ENCODE measurements at places on chromosomes 13 and 19.

GRCh38 chr13:74115133-74115532, 19.1 kb downstream of the KLF12 start:
- DNase-seq: no peak

DNA sequence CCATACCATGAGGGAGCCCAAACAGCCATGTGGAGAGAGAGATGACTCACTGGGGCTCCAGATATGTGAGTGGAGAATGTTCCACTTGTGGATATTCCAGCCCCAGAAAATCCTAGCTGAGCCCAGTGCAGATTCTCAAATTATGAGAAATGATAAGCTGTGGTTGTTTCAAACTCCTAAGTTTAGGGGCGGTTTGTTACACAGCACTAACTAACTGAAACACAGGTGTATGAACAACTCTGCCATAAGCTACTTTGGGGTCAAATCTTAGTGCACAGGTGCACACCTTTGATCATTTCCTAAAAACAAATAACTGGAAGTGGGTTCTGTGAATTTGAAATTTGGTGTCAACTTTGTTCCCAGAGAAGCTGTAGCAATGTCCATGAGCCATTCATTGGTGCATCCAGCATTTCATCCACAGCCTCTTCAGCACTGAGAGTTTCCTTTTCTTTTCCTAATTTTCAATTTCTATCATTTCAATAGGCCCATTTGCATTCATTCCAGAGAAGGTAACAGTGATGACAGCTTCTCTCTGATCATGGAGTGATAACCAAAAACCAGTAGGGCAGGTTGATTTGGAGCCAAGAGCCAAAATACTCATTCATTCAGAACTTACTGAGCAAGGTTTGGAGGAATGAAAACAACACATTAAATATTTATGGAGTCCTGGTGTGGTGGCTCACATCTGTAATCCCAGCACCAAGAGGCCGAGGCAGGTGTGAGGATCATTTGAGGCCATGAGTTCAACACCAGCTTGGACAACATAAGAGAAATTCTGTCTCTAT, 8.8 kb upstream of the CLPP start:
- DNase-seq: no peak

- DNase-seq: no peak
Measured at GRCh38 chr13:74695021-74695800, 561.0 kb upstream of the KLF12 start.

GRCh38 chr13:52842441-52842840, 6.0 kb downstream of the PCDH8 start:
- no peak for DNase-seq

GRCh38 chr13:58048670-58049069, 417.1 kb downstream of the PCDH17 start:
- no peak for DNase-seq

- DNase-seq: no peak
Measured at GRCh38 chr13:97282705-97283104, 60.6 kb downstream of the MBNL2 start.

GRCh38 chr19:4367336-4367723, 24.0 kb downstream of the MPND start:
- no peak for DNase-seq

DNA sequence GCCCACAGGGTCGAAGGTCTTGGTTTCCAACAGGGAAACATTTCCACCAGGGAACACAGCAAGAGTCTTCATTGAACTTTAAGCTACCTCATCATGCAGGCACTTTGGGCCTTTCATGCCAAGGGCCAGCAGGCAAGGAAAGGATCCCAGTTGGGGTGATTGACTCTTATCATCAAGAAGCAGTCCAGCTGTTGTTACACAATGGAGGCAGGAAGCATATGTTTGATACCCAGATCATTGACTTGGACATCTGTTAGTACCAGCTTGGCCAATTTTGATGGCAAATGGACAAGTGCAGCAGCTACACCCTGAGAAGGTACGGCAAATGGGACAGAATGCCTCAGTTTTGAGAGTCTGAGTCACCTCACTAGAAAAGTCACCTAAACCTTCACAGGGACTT, 10.9 kb upstream of the RCBTB1 start:
- no peak for DNase-seq

DNA sequence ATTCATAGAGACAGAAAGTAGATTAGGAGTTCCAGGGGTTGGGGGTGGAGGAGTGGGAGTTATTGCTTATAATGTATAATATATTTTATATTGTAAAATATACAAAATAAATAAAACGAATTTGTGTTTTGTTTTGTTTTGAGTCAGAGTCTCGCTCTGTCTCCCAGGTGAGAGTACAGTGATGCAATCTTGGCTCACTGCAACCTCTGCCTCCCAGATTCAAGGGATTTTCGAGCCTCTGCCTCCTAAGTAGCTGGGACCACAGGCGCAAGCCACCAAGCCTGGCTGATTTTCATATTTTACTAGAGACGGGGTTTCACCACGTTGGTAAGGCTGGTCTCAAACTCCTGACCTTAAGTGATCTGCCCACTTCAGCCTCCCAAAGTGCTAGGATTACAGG, 2.5 kb upstream of the GADD45GIP1 start:
- DNase-seq: no peak

GRCh38 chr13:23715762-23716235, 145.6 kb downstream of the TNFRSF19 start:
- DNase-seq: no peak

GRCh38 chr19:33086955-33087354, 6.0 kb downstream of the GPATCH1 start:
- no peak for DNase-seq

GRCh38 chr13:27034678-27035111, 136.9 kb downstream of the USP12 start:
- no peak for DNase-seq

- DNase-seq: no peak
Measured at GRCh38 chr19:48624791-48625723, 5.8 kb downstream of the SPHK2 start.

- no peak for DNase-seq
Measured at GRCh38 chr13:95706356-95706755, 29.4 kb downstream of the DNAJC3 start.

DNA sequence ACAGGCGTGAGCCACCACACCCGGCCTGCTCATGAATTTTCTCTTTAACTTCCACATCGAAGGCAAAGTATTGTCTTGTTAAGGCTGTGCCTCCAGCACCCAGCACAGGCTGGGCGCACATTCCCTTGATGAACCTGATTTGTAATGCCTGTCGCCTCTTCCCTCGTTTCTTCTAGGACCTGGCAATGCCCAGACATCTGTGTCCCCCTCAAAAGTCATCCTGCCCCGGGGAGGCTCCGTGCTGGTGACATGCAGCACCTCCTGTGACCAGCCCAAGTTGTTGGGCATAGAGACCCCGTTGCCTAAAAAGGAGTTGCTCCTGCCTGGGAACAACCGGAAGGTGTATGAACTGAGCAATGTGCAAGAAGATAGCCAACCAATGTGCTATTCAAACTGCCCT, 3.7 kb downstream of the ICAM1 start:
- no peak for DNase-seq

- DNase-seq: no peak
Measured at GRCh38 chr13:35208587-35208986, 266.5 kb downstream of the NBEA start.
